ENCODE measurements at places on chromosomes 2 and 18. TPM values are rescaled to one million over a fixed set of nuclear protein-coding genes. Genes with fewer than 3 reads are reported as not detected.

DNA sequence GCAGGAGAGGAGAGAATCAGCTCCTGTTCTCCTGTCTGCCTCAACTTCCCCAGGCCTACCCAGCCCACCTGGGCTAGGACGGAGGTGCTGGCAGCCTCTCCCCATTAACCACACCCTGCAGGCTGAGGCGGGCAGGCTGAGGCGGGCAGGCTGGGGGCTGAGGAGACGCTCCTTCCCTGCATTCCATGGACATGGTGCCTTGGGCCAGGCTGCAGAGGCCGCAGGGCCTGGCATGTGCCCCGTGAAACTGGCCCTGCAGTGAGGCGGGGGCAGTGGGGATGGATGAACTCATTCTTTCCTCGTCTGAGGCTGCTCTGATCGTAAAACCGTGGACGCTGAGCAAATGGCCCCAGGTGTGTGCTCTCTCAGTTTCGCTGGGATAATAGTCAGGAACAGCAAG is 84.7 kb upstream of the LAPTM4A start:
- DNase-seq = no peak

The FAM124B gene
- total RNA-seq = 1.3 TPM

The CRACDL gene
- 0.36 TPM for total RNA-seq

The CCBE1 gene
- not detected for total RNA-seq

The SERPINB12 gene
- not detected for total RNA-seq

DNA sequence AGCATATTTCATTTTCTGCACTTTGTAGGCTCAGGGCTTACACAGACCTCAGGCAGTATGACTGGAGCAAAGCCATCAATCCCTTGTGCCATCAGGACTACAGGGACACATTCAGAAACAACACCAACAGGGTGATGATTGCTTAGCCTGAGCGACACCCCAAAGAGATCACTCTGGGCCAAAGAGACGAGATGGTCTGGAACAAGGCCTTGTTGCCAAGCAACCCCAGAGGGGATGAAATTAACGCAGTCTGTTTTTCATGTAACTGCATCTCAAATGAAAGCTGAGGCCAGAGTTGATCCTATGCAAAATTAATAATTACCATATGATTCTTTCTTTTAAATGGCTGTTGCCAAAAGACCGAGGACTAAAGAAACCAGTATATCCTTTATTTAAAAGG is 20.2 kb upstream of the B3GNT2 start:
- DNase-seq = no peak

GRCh38 chr2:159968279-159968900 is 94.0 kb downstream of the PLA2R1 start:
- no peak for DNase-seq

The MAP3K19 gene
- total RNA-seq = not detected

DNA sequence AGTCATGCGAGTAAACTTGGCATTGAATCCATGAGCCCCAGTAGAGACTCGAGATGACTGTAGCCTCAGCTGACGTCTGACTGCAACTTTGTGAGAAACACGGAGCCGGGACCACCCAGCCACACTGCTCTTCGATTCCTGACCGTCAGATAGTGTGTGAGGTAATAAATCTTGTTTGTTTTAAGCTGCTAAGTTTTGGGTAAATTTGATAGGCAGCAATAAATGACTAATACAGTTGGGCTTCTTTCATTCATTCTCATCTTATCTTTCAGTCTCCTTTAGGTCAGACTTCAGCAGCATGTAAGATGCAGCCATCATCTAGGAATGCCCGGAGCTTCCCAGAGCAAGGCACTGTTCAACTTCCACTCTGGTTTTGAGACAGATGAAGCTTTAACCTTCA is 8.0 kb upstream of the KLHL29 start:
- DNase-seq = no peak

- no peak for DNase-seq
These were observed 49.0 kb upstream of the MC4R start for GRCh38 chr18:60421356-60422118.

DNA sequence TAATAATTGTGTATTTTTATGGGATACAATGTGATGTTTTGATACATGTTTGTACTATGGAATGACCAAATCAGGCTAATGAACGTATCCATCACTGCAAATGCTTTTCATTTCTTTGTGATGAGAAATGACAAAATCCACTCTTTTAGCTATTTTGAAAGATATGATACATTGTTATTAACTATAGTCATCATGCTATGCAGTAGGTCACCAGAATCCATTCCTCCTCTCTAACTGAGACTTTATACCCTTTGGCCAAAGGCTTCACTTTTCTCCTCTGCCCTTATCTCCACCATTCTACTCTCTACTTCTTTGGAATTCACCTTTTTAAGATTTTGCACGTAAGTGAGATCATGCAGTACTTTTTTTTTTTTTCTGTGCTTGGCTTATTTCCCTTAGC is 44.5 kb upstream of the TMEM17 start:
- no peak for DNase-seq

The MYO5B gene
- not detected for total RNA-seq

The RFX8 gene
- 0.67 TPM for total RNA-seq

- no peak for DNase-seq
These were observed 509.5 kb downstream of the EIPR1 start for GRCh38 chr2:2868085-2868484.

The RSAD2 gene
- total RNA-seq = 3.9 TPM

- no peak for DNase-seq
These were observed 37.8 kb upstream of the TMEM182 start for GRCh38 chr2:102724016-102724490.

DNA sequence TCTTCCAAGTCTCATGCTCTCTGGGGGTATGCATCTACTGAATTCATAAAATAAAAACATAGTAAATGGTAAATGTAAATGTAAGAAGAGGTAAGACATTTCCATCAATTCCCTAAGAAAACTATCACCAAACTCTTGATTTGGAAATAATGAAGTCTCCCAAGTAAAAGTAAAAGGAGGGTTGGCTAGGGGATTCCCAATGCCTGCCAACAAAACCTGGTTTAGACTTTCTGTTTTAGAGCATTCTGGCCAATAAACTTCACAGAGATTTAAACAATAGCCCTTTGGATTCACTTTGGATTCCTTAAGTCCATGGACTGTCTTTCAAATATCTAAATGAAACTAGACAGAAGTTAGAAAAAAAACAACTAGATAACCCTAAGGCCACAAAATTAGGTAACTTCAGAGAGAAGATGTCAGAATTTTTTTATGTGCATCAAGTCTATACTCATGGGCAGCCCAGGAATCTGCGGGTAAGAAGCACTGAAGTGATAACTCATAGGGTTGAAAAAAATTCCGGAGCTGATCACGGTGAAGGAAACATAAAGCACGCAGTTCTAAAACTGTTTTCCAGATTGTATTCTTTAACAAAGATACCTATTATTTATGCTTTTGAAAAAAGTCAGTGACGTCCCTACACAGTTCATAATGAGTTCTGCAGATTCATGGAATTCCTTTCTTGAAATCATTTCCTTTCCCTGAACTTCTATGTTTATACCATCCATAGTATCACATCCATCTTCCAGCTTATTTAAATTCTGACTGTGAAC is 263.6 kb downstream of the AFF3 start:
- DNase-seq = no peak

DNA sequence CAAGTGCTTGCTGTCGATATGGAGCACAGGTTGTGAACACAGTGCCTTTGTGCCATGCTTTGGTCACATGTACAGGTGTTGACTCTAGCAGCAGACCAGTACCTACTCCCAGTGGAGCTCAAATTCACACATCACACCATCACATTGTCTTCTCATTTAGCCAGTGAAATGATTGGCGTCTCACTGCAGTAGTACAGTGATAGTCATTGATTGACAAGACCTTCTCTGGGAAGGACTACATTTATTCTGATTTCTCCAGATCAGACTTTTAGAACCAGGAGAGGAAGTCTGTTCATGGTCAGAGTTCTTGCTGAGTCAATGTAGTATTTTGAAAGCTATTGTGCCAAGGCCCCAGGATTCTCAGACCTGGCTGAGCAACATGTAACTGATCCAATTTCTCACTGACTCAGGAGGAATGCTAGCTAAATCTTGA is 75.2 kb downstream of the FMNL2 start:
- no peak for DNase-seq

DNA sequence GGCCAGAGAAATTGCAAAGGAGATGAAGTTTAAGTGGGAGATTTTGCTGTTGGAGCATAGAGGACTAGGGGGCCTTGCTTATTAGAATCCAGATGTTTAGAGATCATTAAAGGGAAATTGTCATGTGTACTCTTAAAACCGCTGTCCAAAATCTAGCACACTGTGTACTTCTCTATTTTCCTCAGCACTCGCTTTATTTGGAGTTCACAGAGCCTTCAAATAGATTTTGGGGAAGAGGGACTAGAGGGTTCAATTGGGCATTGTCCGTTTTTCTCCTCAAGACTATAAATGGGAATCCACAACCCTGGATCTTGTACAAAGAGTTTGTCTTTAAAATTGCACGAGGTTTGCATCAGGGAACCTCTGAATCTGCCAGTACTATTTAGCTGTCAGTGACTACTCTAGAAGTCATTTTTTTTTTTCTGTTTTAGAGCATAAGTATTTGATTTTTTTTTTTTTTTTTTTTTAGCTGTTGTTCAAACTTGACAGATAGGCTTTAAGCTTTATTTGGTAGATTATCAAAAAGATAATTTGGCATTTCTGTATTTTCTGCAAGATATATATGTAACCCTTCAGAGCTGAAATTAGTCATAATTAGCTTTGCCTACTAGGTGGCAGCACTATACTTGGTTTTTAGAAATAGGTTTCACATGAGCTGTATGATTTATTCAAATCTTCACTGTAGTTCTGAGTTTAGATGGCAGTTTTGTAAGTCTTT is 14.2 kb downstream of the PMS1 start:
- DNase-seq = no peak

- DNase-seq = no peak
These were observed 63.4 kb downstream of the SPATS2L start for GRCh38 chr2:200369886-200370285.

DNA sequence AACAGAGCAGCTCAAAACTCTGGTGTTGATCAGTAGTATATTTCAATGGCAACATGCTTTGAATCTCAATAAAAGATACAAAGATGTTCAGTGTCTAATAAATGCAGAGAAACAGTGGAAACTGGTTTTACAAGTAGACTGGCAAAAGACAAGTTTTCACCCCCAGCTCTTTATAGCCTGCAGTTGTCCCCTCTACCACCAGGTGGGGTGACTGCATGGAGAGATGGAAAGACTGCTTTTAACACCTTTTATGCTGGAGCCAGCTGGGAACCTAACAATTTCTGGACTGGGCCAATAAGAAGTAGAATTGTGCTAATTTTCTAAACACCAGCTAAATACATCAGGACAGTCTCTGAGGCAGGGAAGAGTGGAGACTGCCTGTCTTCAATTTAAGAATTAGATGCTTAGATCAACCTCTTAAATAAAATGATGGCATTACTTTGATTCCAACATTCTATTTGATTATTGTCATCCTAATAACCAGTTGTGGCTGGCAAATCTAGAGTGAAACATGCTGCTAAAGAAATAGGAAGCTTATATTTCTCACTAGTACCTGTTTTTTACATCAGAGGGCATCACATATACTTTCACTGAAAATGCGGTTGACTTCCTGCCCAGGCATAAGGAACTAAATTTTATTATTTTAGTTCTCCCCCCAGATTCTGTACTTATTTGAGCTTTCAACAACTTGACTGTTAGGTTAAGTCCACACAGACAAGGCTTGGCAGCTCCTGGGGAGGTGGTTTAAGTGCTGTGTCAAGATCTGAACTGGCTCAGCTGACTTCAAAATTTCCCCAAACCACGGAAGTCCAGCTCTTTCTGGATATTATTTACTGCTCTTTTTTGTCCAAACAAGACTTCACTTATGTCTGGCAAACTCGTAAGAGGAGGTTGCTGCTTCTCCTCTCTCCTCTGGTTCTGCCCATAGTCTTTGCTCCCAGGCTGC is 140.5 kb downstream of the TPGS2 start:
- DNase-seq = peak; percentile 36

GRCh38 chr18:62611453-62612288 is 88.8 kb downstream of the ZCCHC2 start:
- no peak for DNase-seq

GRCh38 chr18:80171054-80171872 is 62.2 kb downstream of the ADNP2 start:
- peak; percentile 57 for DNase-seq

DNA sequence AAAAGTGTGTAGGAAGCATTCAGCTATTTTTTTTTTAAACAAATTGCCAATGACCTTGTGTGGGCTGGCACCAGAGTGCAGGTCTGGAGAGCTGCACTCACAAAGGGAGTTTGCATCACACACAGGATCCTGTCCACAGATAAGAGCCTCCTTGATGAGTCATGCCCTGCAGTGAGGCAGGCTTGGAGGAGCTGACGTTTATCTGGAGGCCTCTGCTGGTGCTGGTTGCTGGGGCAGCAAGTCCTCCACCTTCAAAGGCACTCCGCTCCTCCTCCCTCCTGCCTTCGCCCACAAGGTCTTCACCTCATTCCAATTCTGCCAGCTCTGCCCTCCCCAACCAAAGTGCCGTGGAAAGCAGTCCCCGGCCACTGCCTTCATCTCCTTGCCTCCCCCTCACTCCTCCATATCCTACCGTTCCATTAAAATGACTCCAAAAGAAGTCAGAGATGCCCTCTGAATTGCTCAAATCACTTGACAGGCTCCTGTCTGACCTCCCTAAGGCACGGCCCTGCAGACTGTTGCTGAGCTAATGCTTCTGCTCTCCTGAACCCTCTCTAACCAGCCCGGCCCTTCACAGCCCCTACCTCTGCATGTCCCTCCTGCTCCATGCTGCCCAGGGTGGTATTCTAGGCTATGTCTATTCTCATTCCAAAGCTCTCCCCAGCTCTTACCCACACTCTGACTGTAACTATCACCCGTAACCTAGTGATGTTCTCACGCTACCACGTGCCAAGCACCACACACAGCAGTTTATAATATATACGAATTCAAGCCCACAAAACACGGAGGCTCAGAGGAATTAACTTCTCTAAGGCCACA is 30.9 kb downstream of the LONRF2 start:
- peak; percentile 43 for DNase-seq

The FABP1 gene
- total RNA-seq = not detected

Data from CD4-positive, alpha-beta T cell (primary cell).